Stimulated activated CD8-positive, alpha-beta memory T cell treated with anti-CD3 and anti-CD28 coated beads, Interleukin-4, amount 100 ng/mL, for 1 hour (primary cell): ENCODE measurements at places on chromosomes 12 and 14.

- no peak for DNase-seq
Measured at GRCh38 chr14:30291216-30291615, 267.7 kb upstream of the G2E3 start.

- DNase-seq, result no peak
Measured at GRCh38 chr12:130622803-130623202, 93.3 kb downstream of the RIMBP2 start.

- no peak for DNase-seq
Measured at GRCh38 chr14:93037351-93037750, 78.4 kb downstream of the ITPK1 start.

DNA sequence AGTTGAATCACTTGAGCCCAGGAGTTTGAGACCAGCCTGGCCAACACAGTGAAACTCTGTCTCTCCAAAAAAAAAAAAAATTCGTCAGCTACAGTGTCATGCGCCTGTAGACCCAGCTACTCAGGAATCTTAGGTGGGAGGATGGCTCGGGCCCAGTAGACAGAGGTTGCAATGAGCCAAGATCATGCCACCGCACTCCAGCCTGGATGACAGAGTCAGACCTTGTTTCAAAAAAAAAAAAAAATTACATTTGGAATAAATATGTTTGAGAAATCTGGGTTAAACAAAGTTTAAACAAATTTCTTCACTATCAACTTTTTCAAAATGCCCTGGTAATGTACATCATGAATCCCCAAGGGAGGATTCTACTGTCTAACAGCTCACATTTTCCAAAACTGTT is 187.0 kb upstream of the RASSF8 start:
- DNase-seq, result no peak

DNA sequence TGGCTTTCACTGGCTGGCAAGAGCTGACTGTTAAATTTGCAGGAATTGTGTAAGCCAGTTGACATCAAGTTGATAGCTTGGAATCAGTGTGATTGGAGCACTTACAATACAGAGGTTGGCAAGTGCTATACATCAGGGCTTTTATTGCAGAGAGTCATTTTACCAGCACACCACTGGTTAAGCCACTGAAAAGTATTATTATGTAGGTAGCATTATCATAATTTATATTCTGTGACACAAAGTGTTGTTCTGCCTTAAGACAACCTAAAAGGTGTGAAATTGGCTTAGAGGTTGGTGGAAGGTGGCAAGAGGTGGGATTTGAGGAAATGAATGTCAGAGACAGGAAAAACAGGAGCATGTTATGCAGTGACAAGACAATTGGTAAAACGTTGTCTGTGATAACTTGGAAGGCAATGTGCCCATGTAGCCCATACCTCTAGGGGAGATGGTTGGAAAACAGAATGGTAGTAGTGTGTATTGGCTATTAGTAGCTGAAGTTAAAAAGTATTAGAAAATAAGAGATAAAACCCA is 172.9 kb upstream of the PRICKLE1 start:
- no peak for DNase-seq

- DNase-seq, result no peak
Measured at GRCh38 chr12:124474709-124475108, 92.7 kb downstream of the NCOR2 start.

DNA sequence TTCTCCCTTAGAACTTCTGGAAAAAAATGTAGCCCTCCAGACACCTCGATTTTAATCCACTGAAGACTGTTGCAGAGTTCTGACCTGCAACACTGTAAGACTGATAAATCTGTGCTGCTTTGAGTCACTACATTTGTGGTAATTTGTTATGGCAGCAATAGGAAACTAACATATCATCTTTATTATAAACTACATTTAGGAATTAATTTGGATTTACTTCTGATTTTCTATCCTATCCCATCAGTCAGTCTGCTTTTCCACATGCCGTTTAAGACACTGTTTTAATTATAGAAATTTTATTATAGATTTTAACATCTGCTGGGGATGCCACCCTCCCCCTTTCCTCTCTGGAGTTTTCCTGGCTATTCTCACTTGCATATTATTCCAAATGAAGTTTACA is 375.2 kb downstream of the DUSP6 start:
- no peak for DNase-seq

GRCh38 chr14:24712374-24712773 is 78.4 kb upstream of the GZMB start:
- no peak for DNase-seq

DNA sequence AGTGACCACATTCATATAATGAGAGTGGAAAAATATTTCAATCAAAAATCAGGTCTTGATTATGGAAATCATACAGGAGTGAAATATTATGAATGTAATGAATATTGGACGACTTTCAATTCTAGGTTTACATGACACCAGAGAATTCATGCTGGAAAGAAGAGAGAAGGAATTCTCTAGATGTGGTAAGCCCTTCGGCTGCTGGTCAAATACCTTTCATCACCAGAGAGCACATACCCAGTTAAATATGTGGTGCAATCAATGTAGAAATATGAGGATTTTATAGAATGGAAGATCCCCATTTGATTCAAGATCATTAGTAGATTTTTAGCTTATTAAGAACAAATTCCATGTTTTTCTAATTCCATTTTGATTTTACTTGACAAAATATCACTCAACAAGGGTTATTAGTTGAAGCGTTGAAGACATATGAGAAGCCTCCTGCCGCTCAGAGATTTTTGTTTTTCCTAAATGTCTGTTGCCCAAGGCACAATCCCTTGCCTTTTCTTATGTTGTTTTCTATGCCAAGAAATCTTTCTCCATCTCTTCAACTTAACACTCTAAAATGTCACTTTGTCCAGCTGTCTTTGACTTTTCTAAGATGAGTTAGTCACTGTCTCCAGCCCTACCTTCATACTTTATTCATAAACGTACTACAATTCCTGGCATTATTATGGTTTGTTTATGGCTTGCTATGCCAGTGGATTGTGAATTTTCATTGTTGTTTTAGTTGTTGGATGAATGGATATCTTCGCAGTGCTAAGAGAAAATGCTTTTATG is 72.8 kb upstream of the ZDHHC17 start:
- no peak for DNase-seq

DNA sequence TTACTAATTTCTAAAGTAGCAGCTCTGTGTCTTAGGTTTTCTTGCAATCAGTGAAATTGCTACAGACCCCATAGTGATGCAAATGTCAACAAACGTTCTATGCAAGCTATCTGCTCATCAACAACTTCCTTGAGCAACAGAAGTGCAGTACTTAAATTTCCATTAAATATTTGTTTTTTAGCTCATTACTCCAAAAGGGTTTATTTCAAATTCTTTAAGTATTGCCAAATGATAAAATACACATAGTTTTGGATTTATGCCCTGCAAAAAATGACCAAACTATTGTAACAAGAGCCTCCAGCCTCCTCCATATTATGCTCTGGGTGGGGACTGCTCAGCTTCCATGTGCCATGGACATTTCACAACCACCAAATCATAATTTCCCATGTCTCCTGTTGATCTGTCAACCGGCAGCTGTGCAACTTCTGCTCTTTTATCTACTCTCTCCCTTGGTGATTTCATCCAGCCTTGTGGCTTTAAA is 4.4 kb downstream of the BDKRB1 start:
- no peak for DNase-seq
